ENCODE measurements at places on chromosomes 6 and 20.
A peak's percentile ranks its signal among the peaks of the same experiment; 100 is the strongest.

DNA sequence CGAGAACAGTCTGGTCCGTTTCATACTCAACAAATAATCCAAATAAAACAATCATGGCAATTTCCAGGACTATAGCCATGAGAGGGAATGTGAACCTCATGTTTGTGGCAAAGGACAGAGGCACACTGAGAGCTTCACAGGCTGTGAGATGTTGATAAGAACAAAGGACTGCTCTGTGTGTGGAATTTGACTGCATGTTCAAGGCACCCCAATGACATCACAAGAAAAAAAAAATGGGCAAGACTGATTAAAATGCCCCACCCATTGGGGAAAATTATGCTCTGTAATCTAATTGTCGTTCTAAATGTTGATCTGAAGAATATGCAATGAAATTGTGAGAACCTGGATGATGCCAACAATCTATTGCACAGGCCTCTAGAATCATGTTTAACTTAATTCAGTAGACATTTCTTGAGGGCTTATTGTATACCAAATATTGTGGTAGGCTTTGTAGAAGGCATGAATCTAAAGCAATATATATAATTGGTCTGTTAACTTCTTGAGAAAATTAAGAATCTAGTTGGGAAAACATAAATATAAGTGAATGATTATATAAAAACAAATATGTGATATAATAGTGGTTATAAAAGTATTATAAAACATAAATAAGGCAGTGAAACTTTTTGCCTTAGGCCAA lies at the start of gene RHAG:
Gene RHAG, minus strand, starts transcription at position 127 of the 637 bp plus-strand sequence. Its CDS starts 27 bp downstream, at position 100.
- DNase-seq = no peak

- peak; percentile 97 for DNase-seq
These were observed 214.9 kb downstream of the LY86 start for GRCh38 chr6:6803180-6803977.

- no peak for DNase-seq
These were observed 15.7 kb upstream of the CD93 start for GRCh38 chr20:23101696-23102406.

GRCh38 chr6:136323431-136324112 lies 33.9 kb upstream of the BCLAF1 start:
- no peak for DNase-seq

- no peak for DNase-seq
These were observed 42.2 kb downstream of the ZNF292 start for GRCh38 chr6:87197547-87197946.

- no peak for DNase-seq
These were observed 636.0 kb upstream of the PTCHD4 start for GRCh38 chr6:48747040-48747439.

- DNase-seq = no peak
These were observed 11.6 kb upstream of the ARMC12 start for GRCh38 chr6:35725081-35725708.

DNA sequence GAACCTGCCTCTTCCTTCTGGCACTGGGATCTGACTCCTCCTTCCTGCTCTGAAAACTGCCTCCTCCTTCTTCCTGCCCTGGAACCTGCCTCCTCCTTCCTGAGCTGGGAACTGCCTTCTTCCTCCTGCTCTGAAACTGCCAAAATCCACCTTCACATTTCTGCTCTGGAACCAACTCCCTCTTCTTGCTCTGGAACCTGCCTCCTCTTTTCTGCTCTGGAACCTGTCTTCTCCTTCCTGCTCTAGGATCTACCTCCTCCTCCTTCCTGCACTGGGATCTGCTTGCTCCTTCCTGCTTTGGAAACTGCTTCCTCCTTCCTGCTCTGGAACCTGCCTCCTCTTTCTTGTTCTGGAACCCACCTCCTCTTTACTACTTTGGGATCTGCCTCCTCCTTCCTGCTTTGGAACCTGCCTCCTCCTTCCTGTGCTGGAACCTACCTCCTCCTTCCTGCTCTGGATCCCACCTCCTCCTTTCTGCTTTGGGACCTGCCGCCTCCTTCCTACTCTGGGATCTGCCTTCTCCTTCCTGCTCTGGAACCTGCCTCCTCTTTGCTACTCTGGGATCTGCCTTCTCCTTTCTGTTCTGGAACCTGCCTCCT lies 315.5 kb downstream of the PRL start:
- DNase-seq = no peak

DNA sequence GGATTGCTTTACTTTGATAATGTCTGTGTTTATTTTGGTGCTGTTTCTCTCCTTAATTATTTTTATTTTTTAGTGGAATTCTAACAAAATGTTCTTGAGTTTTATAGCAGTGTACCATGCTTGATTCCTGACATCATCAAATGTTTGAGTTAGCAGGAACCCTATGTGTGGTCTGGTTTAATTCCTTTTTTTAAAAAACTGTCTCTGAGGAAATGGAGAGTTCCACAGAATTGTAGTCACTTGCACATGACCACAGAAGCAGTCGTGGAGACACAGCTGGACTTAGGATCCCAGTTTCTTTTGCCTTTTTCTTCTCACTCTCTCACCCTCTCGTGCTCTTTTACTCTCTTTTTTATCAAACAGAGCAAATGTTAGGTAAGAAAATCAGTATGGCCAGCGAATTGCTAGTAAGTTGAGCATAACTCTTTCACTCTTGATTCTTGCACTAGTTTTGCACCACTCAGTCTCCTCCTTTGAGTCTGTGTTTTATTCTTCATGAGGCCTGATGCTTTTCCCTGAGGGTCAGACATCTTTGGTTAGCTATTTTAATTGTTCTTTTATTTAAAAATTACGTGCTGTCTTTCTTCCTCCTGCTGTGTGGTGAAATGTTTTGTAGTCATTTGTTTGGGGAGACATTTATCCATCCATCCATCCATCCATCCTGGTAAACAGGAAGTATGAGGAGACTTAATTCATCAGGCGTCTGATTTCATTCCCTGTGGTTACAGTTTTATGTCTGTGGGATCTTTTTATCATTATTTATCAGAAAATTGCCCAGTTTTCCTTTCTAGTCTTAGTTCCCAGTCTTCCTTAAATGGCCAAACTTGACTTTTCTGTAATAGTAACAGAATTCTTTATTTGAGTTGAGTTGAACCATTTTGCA lies 83.0 kb downstream of the SCAF8 start:
- DNase-seq = no peak

DNA sequence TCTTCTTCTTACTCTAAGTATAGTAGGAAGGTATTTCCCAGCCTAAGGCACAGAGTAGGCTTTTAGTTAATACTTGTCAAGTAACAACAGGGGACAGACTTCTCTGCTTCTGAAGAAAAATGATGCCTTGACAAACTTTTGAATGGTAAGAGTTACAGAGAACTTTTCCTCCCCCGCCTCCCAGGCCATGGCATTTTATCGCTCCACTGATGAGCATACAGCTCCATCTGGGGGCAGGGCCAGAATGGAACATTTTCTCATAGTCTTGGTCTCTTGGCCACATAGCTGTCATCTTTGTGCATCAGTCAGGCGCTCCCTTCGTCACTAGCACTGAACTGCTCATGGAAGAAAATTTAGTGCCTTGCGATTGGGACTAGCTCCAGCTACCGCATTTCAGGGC lies 1066.8 kb upstream of the CITED2 start:
- no peak for DNase-seq

DNA sequence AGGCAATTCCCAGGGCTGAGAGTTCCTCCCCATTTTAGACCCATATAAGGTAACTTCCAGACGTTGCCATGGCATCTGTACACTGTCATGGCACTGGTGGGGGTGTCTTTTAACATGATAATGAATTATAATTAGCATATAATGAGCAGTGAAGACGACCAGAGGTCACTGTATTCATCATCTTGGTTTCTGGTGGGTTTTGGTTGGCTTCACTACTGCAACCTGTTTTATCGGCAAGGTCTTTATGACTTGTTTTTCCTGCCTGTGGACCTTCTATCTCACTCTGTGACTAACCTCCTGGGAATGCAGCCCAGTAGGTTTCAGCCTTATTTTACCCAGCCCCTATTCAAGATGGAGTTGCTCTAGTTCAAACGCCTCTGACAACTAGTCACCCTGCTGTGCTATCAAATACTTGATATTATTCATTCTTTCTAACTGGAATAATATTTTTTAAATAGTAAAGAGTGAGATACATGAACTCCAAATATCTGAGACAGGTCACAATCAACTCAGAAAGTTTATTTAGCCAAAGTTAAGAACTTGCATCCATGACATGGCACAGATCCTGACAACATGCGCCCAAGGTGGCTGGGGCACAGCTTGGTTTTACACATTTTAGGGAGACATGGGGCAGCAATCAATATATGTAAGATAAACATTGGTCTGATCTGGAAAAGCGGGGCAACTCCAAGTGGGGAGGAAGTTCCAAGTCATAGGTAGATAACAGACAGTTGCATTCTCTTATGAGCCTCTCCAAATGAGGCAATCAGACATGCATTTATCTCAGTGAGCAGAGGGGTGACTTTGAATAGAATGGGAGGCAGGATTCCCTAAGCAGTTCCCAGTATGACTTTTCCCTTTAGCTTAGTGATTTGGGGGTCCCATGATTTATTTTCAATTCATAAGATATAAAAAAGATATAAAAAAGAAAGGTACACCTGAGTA lies 1.2 kb upstream of the UFL1 start:
- DNase-seq = peak; percentile 86

DNA sequence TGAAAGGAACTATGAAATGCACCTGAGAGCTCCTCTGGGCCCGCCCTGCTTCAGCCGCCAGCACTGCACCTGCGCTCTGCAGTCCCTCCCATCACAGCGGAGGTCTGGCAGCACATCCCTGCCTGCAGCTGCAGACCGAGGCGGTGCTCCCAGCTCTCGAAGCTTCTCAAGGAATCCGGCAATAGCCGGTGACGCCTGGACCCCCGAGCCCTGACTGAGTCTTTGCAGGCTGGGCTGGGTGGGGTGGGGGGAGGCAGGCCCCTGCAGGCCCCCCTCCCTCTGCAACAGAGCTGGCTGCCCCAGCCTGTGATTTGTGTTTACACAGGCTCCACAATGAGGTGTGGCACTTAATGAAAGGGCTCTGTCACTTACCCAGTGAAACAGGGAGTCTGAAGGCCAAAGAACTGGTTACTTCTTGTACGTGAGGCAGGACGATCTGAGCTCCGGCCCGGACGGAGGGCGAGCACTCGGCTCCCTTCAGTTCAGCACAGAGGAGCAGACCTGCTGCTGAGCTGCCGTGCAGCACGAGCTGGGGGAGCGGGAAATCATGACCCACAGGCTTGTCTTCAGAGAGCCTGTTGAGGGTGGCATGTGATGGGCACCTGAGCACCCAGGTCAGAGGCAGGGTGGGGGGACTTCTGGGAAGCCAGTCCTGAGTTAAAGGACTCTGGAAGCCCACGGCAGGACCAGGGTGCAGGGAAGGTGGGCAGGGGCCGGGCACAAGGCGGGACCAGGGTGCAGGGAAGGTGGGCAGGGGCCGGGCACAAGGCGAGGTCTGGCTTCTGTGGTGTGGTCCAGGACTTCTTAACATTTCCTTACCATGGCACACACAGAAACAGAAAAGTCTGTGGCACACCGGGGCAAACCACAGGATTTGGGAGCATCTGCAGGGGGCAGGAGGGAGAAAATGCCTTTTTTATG lies 192.3 kb upstream of the THBS2 start:
- no peak for DNase-seq

- DNase-seq = no peak
These were observed 20.6 kb downstream of the VIP start for GRCh38 chr6:152771061-152771687.

DNA sequence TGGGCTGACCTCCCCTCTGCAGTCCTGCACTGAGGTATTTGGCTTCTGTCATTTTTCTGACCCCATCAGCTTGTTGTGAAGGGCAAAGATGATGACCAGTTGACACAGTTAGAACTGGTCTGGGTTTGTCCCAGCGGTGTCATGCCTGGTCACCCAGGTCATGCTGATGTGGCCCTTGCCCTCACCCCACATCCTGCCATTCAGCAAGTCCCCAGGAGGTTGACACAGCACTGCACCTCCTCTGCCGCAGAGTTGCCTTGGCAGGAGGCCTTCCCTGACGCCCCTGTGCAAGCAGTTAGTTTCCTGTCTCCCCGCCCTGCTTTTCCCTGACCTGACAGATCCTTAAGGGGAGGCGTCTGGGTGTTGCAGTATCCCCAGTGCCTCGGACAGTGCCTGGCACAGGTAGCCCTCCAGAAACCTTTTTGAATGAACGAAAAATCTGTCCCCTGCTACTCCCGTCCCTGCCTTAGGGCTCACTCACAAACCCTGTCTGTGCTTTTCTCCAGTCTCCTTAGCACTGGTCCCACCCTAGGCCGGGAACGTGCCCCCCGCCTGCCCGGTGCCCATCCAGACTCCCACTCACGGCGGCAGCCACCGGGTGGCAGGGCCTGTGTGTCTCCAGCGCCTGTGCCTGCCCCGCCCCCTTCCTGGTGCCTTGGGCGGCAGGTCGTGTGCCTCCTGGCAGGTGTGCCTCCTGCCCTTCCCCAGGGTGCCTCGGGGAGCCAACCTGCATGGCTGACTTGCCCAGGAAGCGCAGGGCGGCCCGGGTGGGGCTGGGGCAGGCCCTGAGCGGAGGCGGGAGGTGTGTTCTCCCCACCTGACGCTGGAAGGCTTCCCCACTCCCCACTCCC lies 146.3 kb upstream of the RNF24 start:
- no peak for DNase-seq

DNA sequence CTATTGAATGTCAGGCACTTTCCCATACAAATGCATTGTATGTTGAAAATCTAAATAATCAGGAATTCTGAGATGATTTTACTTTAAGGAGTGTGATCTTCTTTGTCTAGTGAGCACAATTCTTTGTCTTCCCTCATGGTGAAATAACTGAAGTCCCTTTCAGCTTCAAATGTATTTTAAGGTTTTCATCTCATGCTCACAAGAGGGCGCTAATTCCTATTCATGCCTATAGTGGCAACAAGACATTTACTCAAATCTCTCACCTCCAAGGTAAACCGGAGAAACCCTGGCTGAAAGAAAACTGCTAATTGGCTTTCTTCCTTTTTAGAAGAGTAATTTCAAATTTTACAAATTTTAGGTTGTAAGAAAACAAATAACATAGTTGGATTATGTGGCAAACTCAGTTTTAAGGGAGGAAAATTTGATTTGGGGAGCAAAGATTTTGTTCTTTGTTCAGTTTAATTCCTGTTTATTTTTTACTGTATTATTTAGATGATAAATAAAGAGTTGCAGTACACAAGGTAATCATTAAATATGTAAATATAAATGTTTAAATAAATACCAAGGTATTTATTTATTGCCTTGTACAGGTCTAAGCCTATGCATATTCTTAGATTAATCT lies 69.1 kb downstream of the SLC35F1 start:
- peak; percentile 49 for DNase-seq

DNA sequence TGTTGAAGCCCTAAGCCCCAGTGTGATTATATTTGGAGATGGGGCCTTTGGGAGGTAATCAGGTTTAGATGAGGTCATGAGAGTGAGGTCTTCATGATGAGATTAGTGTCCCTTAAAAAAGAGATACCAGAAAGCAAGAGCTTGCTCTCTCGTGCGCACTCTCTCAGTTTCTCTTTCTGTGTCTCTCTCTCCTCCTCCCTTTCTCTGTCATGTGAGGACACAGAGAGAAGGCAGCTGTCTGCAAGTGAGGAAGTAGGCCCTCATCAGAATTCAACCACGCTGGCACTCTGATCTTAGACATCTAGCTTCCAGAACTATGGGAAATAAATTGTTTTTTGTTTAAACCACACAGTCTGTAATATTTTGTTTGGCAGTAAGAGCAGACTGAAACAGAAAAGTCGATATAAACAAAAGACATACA lies 180.5 kb downstream of the IBTK start:
- DNase-seq = no peak
